ENCODE measurements at places on chromosomes 11 and 22. TPM values are rescaled to one million over a fixed set of nuclear protein-coding genes. Genes with fewer than 3 reads are reported as not detected.

CEP164 gene
- total RNA-seq, result 4.9 TPM

- no peak for DNase-seq
These were observed 13.4 kb upstream of the COMT start for GRCh38 chr22:19928207-19928606.

DNA sequence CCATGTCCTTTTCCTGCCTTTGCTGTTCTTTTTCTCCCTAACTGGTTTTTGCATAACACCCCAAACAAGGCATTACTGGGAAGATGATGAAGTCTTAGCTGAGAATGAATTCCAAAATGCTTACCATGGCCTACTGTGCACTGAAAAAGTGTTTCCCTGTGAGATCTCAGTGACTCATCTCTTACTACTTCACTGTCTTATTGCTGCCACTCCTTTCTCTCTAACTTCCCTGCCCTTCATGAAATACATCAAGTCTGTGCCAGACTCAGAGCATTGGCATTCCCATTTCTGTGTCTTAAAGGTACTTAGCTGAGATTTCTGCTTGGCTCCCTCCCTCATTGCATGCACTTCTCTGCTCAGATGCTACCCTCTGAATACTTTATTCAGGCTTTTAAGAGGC, 49.1 kb upstream of the MUC15 start:
- no peak for DNase-seq

- no peak for DNase-seq
These were observed 39.0 kb upstream of the SUSD2 start for GRCh38 chr22:24142241-24142640.

GRCh38 chr11:72782081-72782920, 11.5 kb downstream of the STARD10 start:
- DNase-seq, result no peak

- DNase-seq, result peak; percentile 88
These were observed 62.7 kb downstream of the CD82 start for GRCh38 chr11:44627911-44628729.

ESAM gene
- total RNA-seq, result 40.5 TPM

EIF3F gene
- 156 TPM for total RNA-seq

POU2F3 gene
- total RNA-seq, result not detected

- no peak for DNase-seq
These were observed 29.0 kb downstream of the MMP13 start for GRCh38 chr11:102926517-102926916.

GRCh38 chr11:116997071-116997470, 101.2 kb downstream of the SIK3 start:
- no peak for DNase-seq

DNA sequence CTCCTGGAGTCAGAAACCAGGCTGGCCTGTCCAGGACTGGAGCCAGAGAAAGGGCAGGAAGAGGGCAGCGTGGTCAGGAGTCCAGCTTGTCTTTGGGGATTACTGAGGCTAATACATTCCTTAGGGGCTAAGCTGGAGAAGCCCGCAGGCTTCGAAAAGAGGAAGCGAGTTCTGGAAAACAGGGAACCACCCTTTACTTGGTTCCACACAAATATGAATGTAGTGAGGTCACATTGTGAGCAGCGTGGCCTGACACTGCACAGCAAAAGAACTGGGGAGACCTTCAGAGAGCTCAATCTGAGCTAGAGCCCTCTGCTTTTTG, 132.3 kb downstream of the CEP164 start:
- no peak for DNase-seq

DNA sequence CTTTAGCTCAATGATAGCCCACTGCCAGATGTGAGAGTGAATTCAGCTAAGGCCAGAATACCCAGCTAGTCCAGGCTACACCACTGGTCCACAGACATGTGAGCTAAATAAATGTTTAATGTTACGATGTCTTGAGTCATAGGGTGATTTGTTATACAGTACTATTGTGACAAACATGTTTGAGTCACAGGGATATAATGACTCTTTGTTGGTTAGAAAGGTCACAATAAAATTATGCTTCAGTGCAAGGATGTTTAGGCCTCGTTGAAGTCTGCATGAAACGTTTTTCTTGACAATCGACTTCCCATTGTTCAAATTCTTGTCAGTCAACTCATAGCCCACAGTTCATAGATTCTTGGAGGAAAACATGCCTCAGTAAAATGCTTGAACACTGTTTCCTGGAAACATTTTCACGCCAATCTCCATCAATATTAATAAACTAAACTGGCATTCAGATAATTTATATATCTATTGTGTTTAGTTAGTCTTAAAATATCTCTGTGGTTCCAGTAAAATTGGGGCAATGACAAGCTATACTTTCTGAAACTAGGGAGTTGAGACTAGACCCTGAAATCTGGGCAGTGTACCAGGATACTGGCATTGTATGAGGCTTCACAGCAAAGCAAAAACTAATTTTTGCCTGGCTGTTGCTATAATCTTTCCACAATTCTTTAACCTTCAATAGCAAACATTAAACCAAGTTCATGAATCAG, 650.8 kb upstream of the KIRREL3 start:
- no peak for DNase-seq

SLC1A2 gene
- 2.7 TPM for total RNA-seq

KCNJ11 gene
- 29.2 TPM for total RNA-seq

GRCh38 chr11:115527534-115528125, 23.4 kb upstream of the CADM1 start:
- no peak for DNase-seq

OR51B4 gene
- total RNA-seq, result not detected

DNA sequence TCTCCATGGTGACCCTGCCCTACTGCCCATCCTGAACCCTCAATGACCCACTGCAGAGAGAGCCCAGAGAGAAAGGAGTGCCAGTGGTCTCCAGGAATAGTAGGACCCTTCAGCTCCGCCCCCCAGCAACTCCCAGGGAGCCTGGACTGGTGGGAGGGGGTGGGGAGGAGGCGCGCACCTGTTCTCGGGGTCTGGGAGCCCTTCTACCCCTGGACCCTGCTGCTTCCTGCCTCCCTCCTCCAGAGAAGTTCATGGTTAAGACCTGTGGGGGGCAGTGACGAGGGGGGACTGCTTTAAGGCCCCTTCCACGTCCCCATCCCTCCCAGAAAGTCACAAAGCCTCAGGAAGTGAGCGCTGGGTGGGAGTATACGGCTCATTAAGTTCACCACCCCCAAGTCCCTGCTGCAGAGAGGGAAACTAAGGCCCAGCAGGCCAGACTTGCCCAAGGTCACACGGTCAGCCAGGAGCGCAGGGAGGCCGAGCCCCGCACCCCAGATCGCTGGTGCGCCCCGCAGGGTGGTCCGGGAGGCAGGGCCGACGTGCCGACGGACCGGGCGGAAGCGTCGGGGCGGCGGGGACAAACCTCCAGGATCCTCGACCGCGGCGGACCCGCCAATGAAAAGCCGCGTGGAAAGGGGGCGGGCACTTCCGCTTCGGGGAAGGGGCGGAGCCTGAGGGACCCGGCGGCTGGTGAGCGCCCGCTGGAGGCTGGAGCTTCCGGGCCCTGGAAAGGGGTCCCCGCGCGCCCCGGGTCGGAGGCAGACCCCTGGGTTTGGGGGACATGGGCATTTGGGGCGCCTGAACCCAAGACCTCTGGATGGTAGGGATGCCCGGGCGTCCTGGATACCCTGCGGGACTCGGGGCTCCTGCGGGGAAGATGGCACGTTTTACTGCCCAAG, at the start of the genes NUDT22 and TRPT1:
Gene NUDT22 (plus strand): TSS at position 667 of the 899 bp plus-strand sequence. CDS start 379 bp downstream, outside the sequence.
Gene TRPT1 (minus strand): TSS at position 579 of the 899 bp plus-strand sequence. CDS start 326 bp downstream, at position 253.
- peak; percentile 95 for DNase-seq

- DNase-seq, result no peak
These were observed 2.9 kb downstream of the YPEL4 start for GRCh38 chr11:57646799-57647303.

GRCh38 chr22:31615491-31615860, 46.5 kb downstream of the PISD start:
- no peak for DNase-seq

GRCh38 chr22:32686354-32686753, 115.2 kb upstream of the TIMP3 start:
- DNase-seq, result no peak

ABCC8 gene
- total RNA-seq, result 2.1 TPM

ZNRF3 gene
- 6.9 TPM for total RNA-seq

Measured in left ventricle myocardium superior (tissue), 1 donor.